ENCODE measurements at places on chromosomes 7 and 10.

GRCh38 chr7:4725850-4726450 is 43.9 kb downstream of the FOXK1 start:
- DNase-seq: no peak

- no peak for DNase-seq
These were observed 126.8 kb downstream of the SKIDA1 start for GRCh38 chr10:21398563-21399231.

GRCh38 chr7:84060760-84061261 is 133.8 kb downstream of the SEMA3A start:
- DNase-seq: no peak

- DNase-seq: peak; percentile 52
These were observed 16.4 kb downstream of the PALD1 start for GRCh38 chr10:70494966-70495365.

GRCh38 chr7:121936951-121937623 is 64.1 kb downstream of the PTPRZ1 start:
- no peak for DNase-seq

DNA sequence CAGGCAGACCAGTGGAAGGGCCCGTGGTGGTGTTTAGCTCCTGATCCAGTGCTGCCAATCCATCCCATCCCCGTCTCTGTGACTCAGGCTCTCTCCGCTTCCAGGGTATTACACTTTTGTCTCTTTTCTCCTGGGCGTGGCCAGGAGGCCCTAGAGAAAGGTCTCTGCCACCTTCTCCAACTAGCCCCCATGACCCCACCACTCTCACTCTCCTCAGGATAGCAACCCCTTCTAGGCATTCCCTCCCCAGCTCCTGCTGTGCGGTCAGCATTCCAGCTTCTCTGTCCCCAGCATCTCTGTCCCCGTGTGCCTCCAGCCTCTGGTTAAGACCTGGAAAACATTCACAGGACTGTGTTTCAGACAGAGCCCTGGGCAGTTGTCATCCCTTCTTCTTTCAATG is 36.2 kb upstream of the R3HCC1L start:
- DNase-seq: no peak

DNA sequence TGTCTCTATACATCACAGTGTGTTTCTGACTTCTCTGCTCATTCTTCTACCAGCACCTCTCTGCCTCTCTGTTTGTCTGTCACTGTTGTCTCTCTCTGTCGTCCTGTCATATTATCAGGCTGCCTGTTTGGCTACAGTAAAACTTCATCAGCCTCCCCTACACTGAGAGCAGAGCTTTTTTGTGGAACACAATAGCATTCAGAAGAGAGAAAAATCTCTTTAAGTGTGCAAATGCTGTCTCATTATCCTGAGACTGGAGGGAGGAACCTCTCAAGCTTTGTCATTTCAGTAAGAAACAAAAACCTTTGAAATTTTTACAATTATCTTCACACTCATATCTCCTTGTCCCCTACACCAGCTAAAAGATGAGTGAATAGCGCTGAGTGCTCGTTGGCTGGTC is 148.4 kb downstream of the PLPP4 start:
- no peak for DNase-seq

DNA sequence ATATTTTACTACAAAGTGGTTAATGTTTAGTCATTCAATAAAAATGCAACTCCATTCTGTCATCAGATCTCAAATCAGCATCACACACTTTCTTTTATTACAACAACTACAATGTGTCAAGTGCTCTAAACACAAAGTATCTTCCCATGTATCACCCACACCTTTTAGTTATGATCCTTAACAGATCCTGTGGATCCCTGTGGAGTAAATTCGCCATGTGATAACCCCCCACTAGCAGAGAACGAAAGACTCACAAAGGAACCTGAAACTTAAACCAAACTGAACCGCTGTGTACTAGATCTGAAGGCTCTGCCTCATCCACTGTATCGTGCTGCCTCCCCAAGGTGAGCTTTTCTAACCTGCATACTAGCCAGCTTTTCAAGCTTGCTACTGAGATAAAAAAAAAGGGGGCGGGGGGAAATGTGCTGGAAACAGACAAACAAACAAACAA is 1.7 kb downstream of the DPY19L1 start:
- no peak for DNase-seq

DNA sequence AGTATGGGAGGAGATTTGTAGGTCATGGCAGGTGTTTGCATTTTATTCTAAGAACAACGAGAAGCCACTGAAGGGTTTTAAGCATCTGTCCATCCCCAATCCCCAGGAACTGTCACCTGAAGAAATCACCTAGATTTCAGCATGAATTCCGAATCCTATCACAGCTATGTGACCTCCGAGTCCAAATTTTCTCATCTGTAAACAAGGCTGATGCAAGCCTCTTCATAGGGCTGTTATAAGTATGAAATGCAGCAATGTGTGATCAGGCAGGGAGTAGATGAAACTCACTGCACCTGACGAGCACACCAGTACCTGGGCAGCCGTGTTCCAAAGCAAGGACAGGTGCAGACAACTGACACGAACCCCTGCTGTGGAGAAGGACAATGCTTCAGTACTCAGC is 14.0 kb downstream of the HABP2 start:
- no peak for DNase-seq

DNA sequence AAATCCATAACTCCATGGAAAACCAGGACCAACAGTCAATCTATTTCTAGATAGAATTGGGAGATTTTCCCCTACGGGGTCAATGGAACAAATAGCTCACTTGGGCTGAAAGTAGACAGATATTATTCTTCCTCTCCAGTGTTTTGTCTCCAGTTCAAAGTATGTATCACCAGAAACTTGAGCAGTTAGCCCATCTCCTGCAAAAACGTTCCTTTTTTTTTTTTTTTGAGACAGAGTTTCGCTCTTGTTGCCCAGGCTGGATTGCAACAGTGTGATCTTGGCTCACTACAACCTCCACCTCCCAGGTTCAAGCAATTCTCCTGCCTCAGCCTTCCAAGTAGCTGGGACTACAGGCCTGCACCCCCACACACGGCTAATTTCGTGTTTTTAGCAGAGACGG is 390.0 kb upstream of the AUTS2 start:
- DNase-seq: no peak

GRCh38 chr10:24374134-24374915 is 165.4 kb downstream of the KIAA1217 start:
- DNase-seq: no peak

- DNase-seq: no peak
These were observed 300.9 kb upstream of the C7orf33 start for GRCh38 chr7:148289630-148290029.

GRCh38 chr10:15238555-15239335 is 70.3 kb upstream of the NMT2 start:
- no peak for DNase-seq

DNA sequence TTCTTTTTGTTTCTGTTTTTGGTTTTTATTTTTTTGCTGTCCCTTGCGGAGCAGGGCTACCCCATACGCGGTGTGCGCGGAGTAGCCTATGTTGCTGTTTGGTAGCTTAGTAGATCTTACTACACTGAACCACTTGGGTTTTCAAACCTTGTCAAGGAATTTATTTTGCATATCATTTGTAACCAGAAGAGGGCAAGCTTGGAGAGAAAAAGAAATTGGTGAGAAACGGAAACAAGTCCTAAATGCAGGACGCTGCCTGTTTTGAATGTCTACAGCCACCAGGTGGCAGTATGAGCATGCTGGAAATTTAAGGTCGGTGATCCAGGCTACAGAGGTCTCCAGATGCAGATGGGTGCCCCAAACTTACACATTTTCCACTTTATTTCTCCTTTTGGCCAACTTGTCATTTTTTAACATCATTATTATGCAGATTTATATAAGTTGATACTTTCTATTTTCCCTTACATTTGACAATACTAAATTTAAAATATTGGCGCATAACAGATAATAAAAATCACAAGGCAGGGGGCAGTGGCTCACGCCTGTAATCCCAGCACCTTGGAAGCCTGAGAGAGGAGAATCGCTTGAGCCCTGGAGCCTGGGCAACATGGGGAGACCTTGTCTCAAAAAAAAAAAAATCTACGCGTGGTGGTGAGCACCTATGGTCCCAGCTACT is 15.3 kb upstream of the TRA2A start:
- DNase-seq: peak; percentile 92

- DNase-seq: no peak
These were observed 196.3 kb downstream of the CDCA7L start for GRCh38 chr7:21749378-21749777.

DNA sequence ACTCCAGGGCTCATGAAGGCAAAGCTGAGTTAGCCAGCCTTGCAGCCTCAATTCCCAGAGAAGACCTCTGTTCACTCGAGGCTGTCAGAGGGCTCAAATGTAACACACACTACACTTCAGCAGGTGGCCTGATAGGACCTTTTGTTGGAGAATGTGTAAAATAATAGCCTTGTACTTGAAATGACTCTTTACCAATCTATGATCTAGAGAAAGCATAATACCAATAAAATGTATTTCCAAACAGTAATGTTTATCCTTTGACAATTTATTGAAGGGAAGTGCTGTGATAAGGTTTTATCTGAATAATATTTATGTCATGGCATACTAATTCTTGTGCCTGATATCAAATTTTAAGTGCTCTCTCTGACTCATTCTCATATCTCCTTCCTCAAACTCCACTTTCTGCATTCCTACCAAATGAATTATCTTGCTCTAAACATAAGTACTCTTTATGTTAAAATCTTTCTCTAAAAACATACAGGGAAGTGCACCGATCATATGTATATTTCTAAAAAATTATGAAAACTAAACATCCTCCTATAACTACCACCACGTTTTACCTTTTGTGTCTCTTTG is 20.9 kb downstream of the CYP3A7 start:
- DNase-seq: no peak

GRCh38 chr10:13402021-13402420 is 53.9 kb upstream of the SEPHS1 start:
- no peak for DNase-seq

- DNase-seq: peak; percentile 26
These were observed 10.3 kb downstream of the GRID1 start for GRCh38 chr10:86356296-86356695.

DNA sequence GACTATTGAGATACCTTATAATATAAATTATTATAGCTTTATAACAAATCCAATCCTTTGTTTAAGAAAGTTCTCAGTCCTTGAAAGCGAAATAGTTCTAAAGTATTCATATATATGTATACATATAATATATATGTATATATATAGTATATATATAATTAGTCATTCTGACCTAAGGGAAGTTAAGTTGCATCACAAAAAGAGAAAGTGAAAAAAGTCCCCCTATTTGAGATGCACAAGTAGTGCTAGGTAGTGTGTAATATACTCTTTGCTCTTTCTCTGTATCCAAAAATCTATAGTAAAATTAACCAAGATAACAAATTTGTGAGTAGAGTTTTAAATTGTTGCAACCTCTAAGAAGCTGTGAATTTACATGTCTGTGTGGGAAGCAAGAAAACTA is 13.3 kb upstream of the IFIT1B start:
- DNase-seq: peak; percentile 18

- DNase-seq: peak; percentile 69
These were observed 35.4 kb downstream of the C7orf25 start for GRCh38 chr7:42876182-42877068.

DNA sequence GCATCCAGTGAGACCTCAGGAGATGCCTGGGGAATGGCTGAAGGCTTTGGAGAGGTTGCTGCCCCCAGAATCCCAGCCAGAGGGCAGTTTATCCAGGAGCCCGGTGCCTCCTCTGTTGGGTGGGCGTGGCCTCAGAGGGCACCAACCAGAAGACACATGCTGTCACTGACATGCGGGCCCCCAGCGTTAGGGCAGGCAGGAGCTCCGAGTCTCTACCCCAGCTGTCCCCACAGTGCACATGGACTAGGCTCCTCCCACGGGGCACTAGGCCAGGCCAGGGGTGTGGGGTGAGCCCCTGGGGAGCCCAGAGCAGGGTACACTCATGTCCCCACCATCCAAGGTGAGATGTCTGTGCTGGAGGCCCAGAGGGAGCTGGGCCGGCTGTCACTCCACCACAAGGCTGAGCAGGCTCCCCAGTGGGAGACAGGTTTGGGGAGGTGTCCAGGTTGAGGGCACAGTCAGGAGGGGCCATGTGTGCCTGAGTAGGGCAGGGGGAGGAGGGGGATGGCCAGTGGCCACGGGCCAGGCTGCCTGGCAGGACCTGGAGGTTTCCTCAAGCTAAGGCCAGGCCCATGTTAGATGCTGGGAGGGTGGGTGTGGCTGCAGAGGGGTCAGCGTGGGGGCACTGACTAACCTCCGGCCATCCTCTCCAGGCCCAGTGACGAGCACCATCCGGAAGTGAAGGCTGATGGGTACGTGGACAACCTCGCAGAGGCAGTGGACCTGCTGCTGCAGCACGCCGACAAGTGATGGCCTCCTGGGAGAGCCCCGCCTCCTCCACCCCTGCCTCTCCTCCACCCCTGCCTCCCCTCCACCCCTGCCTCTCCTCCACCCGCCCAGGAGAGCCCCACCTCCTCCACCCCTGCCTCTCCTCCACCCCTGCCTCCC is 131.3 kb downstream of the FAM53B start:
- DNase-seq: no peak

- DNase-seq: no peak
These were observed 174.8 kb downstream of the KIAA1217 start for GRCh38 chr10:24383681-24384106.

DNA sequence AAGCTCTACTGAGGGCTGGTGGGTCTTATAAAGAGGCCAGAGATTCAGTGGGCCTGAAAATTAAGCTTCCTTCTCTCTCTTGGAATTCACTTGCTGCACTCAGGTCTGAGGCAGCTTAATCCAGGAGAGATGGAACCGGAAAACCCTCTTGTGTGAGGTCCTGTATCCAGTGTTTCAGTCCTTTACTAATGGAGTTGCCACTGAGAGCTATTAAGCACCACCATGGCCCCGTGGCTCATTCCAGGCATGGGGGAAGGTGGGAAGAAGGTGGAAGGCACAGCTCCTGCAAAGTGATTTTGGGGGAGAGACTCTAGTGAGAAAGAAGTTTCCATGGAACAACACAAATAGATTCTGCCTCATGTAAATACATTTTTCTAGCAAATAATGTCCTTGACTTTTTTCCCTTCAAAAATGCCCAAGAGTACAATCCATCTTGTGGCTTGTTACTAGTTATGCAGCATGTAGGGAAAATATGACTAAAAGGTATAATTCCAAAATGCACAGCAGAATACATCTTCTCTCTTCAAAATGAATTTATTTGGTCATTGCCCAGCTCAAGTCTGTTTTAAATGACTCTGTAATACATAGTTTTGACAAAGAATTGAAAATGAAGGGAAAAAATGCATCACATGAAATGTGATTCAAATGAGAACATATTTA is 46.7 kb upstream of the FOXI2 start:
- DNase-seq: no peak

- DNase-seq: no peak
These were observed 52.9 kb downstream of the CYP2C9 start for GRCh38 chr10:94991243-94991888.

- DNase-seq: no peak
These were observed 21.8 kb upstream of the EIF5AL1 start for GRCh38 chr10:79490400-79491142.

DNA sequence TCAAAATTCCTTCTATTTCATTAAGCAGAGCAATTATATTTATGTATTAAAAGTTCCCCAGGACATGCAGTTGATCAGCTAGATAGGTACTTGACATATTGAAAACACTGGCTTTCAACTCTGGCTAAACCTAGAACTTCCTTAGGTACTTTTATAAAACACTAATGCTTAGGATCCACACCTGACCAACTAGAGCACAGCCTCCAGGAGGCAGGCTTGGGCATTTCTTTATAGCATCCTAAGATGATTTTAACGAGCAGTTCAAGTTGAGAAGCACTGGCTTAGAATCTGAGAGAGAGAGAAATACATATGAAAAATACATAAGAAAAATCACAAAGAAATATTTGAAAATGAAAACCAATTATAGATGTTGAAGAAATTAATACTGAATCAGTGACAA is 20.8 kb downstream of the SLC26A5 start:
- DNase-seq: no peak

Measured in inflammatory macrophage (primary cell).